ENCODE measurements at places on chromosomes 1 and 21. TPM values are rescaled to one million over a fixed set of nuclear protein-coding genes. Genes with fewer than 3 reads are reported as not detected.
A peak's percentile ranks its signal among the peaks of the same experiment; 100 is the strongest.

DNA sequence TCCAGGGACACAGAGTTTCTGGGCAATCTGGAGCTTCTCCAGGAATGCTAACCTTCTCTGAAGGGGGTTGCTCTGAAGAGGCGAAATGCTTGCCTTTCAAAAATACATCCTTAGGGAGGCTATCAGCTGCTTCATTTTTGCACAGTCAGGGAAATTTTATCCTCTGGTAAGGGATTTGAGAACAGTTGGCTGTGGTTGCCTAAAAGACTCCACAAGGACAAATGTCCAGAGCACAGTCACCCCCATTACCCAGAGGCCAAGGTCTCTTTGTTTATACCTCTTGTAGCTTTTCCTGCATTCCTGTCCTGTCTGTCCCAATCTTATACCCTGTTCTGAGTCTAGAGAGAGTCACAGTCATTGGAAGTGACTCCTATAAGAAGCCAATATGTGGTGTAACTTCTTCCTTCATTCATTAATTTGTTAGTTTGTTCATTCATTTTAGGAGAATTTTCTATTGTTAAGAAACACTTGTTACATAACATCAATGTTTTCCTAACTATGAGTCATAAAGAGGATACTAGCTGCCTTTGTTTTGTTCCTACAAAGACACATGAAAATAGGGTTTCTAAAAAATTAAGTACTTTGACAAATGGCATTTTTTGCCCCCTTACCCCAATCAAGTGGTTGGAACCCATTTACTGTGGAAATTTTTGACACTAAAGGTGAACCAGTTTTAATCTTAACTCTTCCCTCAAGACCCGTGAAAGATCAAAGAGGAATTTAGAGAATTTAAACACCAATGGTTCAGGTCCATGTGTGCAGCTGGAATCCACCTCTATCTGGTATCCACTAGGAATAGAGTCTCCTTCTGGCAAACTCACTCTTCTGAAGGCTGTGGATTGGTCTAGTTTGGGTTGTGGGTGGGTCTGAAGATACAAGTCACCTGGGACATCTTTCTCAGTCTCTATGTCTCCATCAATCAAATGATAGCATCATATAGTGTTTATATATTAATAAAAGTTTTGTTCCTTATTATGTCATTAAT, 47.1 kb downstream of the GPR88 start:
- no peak for DNase-seq

DNA sequence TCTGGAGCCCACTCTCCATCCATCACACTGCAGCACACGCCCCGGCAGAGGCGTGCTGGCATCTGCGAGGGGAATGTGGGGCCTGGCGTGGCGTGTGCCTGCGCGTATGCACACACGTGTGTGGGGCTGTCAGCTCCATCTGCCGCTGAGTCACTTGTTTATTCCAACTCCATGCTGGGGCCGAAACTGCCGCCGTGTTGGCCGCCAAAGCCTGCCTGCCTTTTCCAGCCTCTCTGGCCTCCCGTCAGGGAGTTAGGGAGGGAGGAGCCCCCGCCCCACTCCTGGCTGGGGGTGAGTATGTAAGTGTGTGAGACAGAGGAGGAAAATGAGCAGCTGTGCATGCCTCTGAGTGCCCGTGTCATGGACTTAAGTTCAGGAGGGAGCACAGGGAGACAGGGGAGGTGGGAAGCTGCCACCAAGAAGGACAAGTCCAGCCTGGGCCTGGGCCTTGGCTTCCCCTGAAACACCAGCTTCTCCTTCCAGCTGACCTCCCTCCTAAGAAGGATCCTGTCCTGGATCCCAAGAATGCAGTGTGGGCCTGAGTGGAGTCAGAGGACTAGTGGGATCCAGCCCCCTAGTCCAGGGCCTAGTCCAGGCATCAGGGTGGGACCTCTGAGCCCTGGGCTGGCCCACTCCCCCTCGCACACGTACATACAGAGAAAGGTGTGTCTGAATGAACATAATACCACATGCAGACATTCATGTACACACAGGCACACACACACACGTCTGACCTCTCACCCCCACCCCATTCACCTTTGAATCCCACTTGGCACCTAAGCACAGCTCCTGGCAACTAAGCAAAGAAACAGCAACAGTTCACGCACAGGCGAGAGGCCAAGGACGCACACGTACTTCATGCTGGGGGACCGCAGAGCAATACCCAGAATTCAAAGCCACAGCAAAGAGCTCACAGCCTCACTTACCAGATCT, 24.7 kb downstream of the MEF2D start:
- DNase-seq = peak; percentile 82

- DNase-seq = no peak
These were observed 7.5 kb upstream of the MAN1A2 start for GRCh38 chr1:117359561-117360289.

DNA sequence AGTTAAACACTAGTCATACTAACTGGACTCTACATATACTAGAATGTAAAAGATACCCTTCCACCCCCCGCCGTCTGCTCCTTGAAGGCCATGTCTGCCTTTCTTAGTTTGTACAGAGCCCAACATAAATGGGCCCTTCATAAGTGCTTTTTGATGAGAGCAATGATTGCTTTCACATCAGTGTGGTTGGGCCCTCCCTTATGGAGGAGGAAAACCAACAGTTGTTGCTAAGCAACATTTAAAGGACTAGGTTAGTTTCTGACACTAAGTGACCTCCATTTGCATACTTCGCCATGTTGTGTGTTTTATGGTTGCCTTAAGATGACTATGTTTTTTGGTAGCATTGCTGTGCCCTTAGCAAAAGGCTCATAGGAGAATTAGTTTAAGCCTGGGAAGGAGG, 182.0 kb upstream of the SGIP1 start:
- DNase-seq = no peak

GRCh38 chr21:34825101-34825500, 156.3 kb downstream of the CLIC6 start:
- DNase-seq = no peak

DNA sequence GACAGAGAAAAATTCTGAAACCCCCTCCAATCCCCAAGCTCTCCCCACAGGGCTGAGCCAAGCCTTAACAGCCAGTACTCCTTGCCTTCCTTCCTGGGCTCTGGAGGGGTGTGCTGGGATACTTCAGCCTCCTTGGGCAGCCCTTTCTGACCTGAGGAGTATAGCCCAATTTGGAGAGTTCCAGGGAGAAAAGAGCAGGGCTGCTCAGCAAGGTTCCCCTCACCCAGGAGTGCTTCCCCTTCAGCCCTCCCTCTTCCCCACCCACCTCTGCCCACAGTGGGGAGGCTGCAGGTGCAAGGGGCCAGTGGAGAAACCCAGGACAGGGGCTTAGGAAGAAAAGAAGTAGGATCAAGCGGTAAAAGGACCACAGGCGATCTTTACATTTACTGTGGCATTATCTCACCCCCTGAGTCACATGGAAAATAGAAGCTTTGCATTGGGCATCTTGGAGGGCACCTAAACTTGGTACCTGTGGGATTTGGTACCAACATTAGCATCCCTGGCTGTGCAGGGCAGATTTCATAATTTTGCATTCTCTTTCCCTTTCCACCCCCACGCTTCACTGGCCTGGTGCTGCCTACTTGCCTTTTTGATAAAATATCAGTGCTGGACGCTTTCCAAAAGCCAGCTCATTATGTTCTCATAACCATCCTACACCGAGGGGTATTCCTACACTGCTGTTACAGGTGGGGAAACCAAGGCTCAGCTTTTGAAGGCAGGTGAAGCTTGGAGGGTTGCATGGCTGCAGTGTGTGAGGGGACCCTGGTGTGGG, 2.8 kb upstream of the ADORA1 start:
- DNase-seq = no peak

GRCh38 chr1:93751377-93752250, 70.0 kb upstream of the BCAR3 start:
- DNase-seq = no peak

TATDN3 gene
- total RNA-seq = 10.1 TPM

RHOU gene
- total RNA-seq = 80.4 TPM

DNA sequence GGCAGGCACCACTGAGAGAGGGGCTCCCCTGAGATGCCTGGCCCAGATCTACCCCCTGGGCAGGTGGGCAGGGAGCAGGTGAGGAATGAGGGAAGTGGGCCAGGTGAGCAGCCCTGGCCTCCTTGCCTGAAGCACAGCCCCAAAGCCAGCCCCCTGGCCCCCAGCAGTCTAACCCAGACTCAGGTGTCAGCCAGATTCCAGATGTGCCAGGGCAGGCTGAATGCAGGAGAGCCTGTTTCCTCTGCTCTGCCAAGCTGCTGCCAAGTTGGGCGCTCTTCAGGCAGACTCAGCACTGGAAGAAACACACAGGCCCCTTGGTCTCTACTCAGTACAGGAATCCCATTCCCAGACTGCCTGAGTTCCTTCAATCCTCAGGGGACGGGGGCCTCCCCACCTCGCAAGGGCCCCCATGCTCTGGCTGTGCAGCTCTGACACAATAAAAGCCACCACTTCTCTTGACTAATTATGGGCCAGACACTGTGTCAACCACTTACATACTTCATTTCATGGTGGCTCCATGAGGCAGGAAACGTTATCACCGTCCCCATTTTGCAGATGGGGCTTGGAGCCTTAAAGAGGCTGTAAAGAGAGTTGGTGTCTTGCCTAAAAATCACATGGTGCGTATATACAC, 20.4 kb downstream of the ARHGEF19 start:
- no peak for DNase-seq

- DNase-seq = no peak
These were observed 43.7 kb downstream of the DISP3 start for GRCh38 chr1:11522400-11523235.

ZBTB37 gene
- 13.0 TPM for total RNA-seq

DNA sequence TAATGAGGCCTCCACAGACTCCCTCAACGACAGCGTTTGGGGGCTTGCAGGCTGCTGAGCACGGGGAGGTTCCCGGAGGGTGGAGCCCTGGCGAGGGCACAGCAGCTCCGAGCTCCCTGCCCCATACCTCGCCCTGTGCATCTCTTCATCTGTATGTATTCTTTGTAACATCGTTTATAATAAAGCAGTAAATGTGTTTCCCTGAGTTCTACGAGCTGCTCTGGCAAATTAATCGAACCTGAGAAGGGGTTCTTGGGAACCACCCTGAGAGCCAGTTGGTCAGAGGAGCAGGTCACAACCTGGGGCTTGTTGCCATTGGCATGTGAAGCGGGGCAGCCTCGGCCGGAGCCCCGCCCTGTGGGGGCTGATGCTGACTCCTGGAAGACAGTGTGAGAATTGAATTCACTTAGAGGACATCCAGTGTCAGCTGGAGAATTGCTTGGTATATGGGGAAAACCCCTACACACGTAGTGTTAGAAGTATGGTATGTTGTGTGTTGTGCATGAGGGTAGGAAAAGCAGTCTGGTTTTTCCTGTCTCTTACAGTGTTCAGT, 11.5 kb downstream of the SLC37A1 start:
- DNase-seq = no peak

GRCh38 chr21:34885125-34885524, 164.0 kb downstream of the RUNX1 start:
- DNase-seq = no peak

HSD11B1 gene
- total RNA-seq = 5.7 TPM

- no peak for DNase-seq
These were observed 172.5 kb upstream of the EDN2 start for GRCh38 chr1:41656825-41657500.

RGS8 gene
- 0.03 TPM for total RNA-seq

PAQR7 gene
- total RNA-seq = 39.7 TPM

BCL2L15 gene
- total RNA-seq = 20.9 TPM

GJA5 gene
- total RNA-seq = 8.8 TPM

- no peak for DNase-seq
These were observed 78.5 kb downstream of the SLC35F3 start for GRCh38 chr1:233982827-233983518.

TP73 gene
- total RNA-seq = 0.17 TPM

- DNase-seq = no peak
These were observed 27.0 kb downstream of the VCAM1 start for GRCh38 chr1:100746542-100746932.

DNA sequence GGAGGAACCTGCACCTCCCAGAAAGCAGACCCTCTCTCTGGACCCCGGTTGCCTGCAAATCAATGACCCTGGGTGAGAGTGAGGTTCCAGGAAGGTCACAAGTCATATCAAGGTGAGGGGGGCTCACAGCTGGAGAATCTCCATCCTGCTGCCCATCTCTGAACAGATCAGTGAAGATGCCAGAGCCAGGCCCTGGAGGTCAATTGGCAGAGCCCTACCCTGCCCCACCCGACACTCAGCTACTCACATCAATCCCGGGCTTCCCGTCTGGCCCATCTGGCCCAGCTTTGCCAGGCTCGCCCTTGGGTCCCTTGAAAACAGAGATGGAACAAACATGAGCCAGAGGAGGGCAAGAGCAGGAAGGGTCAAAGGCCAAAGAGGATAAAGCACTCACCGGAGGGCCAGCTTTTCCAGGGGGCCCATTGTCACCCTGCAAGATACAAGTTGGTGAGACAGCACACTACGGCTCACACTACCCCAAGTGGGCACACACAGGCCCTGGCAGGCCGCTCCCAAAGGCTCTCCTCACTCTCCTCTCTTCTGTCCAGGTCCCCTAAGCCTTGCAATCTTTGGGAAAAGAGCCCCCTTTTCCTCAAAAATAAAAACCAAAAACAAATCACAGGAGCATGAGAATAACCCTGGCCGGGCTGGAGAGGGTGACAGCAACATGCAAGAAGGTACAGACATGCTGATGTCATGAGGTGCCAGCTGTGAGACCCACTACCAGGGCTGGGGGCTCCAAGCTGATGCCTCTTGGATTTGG, 2.9 kb downstream of the COL9A2 start:
- DNase-seq = no peak

DNA sequence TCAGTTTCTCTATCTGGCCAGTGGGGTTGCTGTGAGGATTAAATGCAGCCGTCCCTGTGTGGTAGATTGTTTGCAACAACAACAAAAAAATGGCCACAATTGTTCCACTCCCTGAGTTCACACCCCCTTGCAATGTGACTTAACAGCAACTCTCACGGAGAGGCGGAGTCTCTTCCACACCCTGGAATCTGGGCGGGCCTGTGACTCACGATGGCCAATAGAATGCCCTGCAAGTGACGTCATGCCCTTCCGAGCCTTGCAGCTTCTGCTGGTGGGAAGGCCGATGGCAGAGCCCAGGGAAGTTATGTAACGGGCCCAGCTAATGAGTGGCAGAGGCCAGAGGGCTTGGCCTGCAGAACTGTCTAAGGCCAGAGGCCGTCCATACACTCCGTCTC, 87.9 kb downstream of the RIPK4 start:
- DNase-seq = peak; percentile 97

HSD3B2 gene
- 1.8 TPM for total RNA-seq

CREG1 gene
- total RNA-seq = 157 TPM

CLIC6 gene
- 30.3 TPM for total RNA-seq

- DNase-seq = peak; percentile 54
These were observed 615 bp downstream of the CLIC4 start for GRCh38 chr1:24745711-24746413.

DIRAS3 gene
- total RNA-seq = 14.0 TPM

ZNF684 gene
- total RNA-seq = 4.4 TPM

DNA sequence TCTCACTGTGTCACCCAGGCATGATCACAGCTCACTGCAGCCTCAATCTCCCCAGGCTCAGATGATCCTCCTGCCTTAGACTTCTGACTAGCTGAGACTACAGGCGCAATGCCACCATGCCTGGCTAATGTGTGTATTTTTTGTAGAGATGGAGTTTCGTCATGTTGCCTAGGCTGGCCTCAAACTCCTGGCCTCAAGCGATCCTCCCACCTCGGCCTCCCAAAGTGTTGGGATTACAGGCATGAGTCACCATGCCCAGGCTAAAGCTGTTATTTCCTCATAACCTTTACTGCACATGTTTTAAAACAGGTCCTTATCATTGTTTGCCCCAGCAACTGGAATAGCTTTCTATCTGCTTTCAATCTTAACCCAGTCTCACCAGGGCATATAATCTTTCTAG, 2.9 kb downstream of the SARS1 start:
- no peak for DNase-seq
